CD4-positive, alpha-beta T cell treated with Interleukin-21 for 1 hour (primary cell): ENCODE measurements at places on chromosomes 4 and X.

GRCh38 chr4:118843237-118843636 is 7.3 kb upstream of the SEC24D start:
- no peak for DNase-seq

- DNase-seq = no peak
Observed at GRCh38 chrX:36414056-36414455, 494.5 kb downstream of the CFAP47 start.

DNA sequence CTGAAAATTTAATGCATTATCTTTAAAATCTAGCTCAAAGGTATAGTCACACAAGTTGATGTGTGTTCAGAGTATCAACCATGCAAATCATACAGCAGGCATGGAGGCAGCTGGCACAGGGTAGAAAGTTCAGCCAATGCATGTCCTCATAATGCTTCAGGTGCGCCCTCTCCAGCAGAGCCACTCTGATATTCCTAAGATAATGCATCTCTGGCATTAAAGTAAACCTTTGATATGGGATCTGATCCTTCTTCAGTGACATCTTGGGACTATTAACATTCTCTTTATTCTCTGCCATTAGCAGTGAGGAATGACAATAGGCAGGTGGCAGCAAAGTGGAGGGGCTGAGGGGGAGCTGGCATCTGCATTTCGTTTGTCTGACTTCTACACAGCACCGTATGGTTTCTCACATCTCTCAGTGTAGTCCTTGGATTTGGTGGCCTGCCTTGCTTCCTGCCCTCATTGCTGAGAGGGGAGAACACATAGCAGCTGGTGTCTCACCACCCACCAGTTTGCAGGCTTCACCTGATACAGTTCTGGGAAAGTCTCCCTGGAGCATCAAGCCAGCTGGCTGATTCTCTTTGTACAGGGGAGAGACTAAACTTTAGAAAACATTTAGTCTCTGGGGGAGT is 168.7 kb upstream of the TBC1D9 start:
- no peak for DNase-seq

GRCh38 chrX:125203737-125204578 is 115.7 kb upstream of the TEX13C start:
- no peak for DNase-seq

- no peak for DNase-seq
Observed at GRCh38 chr4:61254406-61254805, 54.3 kb downstream of the ADGRL3 start.

DNA sequence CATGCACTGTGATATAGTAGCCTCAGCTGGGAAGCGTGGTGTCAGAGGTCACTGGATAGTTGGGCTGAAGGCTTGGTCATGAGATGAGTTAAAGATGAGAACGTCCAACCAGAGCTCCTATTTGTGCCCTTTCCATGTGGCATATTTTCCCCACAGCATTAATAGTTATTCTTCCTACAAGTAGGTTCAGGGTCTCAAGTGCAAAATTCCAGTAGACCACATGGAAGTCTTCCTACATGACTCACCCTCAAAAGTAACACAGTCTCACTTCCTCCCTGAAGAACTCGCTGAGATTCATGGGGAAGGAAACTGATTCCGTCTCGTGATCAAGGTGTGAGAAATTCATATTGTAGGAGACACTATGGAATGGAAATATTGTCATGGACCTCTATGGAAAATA is 1212.5 kb upstream of the PRKX start:
- DNase-seq = no peak

DNA sequence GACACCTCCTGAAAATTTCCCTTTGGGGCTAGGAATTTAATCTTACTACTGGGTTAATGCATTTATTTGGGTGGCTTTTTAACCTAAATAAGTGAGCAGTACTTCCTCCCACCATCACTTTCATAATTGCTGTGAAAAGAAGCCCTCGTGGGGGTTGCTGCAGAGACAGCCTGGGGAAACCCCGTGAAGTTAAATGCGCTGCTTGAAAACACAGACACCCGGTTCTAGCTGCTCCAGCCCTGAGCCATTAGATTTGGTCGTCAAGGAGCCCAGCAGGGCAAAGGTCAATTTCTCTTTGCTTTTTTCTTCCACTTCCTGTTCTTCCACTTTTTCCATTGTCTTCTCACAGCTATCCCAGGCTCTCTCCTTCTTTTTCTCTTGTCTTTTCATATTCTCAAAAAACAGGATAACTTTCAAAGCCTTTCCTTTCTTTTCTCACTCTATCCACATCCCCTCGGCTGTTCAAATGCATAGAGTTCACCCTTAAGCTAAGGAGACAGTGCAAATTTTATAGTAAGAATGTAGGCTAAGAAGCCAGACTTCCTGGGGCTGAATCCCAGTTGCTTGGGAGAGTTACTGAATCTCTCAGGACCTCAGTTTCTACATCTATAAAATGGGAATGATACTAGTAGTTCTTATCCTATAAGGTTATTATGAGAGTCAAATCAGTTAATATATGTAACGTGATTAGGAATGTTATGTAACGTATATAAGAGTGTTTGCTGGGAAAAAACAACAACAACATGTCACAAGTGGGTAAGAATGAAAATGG is 91.5 kb upstream of the ZNF827 start:
- DNase-seq = no peak

DNA sequence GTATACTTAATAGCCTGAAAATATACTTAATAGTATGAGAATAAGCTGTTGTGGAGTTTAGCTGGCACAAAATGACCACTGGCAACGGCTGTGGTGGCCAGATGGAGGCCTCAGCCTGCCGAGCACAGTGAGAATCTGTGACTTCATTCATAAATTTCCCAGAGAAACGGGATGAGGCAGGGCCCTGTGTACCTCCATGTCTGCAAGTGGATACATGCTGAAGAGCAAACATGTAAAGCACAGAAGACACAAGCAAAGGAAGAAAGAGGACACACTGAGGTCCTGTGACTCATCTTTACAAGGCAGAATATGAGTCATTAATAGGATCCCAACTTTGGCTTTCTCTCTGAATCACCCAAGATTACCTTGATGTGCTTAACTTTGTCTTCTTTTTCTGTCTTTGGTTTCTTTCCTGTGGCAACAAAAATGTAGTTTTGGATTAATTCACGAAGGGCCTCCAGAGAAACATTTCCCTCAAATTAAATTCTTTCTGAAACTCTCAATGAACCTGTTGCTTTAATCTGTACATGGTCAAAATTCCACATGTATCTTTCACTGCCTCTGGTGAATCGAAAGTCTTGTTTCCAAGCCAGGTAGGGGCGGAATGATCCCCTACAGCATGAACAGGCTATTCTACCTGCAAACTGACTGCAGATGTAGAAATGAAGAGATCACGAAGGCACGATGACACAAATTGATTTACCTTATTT is 56.4 kb downstream of the IRF2 start:
- peak; percentile 48 for DNase-seq

DNA sequence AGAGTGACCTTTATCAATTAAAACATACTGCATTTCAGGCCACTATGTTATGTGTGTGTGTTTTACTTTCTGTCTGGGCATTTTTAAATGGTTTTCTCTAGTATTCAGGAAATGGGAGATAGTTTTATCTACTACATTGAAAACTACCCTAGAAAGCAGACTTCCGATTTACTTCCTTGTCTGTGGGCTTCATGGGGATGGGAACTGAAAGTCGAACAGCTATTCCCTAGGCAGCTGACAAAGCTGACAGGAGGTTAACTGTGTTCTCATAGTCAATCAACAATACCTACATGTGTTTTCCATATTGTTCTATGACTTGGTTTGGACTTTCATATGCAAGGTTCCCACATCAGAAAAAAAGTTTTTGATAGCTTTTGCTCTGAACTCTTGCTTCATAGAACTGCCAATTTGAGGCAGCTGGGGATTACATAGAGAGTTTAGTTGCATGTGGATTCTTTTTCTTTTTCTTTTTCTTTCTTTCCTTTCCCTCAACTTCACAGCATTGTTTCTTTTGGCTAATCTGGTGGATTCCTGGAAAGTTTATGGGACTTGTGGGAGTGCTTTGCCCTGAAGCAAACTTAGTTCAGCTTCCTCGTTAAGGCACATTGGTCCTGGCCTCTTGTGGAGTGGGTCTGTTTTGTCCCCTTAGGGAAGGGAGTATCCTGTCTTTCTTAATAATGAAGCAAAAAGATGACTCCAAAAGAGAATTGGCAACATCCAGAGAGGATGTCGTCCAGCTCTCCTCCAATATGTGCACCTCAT is 327.1 kb upstream of the GIMD1 start:
- no peak for DNase-seq

DNA sequence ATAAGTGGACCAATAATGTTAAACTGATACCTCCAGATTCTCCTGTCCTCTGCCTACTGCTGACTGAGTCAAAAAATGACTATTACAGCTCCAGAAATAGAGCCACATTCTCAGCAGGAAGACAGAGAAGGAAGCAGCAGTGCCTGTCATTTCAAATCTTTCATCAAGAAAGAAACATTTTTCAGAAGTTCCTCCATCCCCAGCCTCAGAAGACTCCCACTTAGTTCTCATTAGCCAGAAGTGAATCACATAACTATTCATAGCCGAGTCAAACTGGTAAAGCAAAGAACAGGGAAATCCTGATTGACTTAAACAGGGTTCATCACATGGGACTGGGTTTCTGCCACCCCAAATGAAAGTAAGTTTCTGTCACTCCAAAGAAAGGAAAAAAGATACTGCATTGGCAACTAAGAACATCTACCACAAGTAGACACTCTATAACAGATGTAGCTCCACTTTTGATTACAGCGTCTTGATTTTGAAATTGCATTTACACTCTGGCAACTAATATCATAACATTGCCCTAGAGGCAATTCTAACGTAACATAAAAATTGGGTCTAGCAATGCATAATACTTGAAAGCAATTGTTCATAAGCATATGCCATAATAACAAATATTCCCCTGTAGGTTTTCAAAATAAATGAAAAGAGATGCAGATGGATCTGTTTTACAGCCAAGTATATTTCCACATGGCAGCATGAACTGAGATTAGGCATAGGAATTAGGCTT is 599.8 kb downstream of the GALNTL6 start:
- no peak for DNase-seq

- no peak for DNase-seq
Observed at GRCh38 chrX:102859550-102859871, 77.6 kb upstream of the RAB40AL start.

DNA sequence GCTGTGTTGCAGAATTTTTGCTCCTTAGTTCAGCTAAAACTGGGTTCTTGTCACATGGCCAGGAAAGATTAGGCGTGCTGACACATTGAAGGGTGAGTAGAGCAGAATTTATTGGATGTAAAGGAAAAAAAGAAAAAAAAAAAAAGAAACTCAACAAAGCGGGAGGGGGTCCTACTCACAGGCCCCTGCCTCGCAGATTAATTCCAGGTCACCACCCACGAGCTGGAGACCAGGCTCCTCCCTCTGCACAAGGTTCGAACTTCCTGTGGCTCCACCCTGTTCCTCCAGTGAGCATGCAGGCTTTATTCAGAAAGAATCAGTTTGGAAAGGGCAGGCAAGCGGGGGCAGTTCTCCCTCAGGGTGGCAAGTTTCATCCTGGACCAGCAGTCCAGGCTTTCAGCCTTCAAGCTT is 17.1 kb downstream of the MGST2 start:
- no peak for DNase-seq

DNA sequence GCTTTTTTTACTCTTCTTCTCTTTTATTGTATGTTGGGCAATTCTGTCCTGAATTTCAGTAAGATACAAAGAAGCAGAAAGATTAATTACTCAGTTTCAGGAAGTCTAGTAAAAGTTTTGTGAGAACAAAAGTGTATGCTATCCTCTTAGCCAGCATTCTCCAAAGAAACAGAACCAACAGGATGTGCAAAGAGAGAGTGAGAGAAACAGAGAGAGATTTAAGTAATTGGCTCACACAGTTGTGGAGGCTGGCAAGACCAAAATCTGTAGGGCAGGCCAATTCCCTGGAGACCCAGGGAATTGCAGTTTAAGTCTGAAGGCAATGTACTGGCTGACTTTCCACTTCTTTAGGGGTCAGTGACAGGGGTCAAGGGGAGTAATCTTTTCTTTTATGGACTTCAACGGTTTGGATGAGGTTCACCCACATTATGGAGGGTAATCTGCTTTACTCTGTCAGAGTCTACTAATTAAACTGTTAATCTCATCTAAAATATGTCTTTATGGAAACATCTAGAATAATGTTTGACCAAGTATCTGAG is 59.2 kb upstream of the SLC39A8 start:
- no peak for DNase-seq

DNA sequence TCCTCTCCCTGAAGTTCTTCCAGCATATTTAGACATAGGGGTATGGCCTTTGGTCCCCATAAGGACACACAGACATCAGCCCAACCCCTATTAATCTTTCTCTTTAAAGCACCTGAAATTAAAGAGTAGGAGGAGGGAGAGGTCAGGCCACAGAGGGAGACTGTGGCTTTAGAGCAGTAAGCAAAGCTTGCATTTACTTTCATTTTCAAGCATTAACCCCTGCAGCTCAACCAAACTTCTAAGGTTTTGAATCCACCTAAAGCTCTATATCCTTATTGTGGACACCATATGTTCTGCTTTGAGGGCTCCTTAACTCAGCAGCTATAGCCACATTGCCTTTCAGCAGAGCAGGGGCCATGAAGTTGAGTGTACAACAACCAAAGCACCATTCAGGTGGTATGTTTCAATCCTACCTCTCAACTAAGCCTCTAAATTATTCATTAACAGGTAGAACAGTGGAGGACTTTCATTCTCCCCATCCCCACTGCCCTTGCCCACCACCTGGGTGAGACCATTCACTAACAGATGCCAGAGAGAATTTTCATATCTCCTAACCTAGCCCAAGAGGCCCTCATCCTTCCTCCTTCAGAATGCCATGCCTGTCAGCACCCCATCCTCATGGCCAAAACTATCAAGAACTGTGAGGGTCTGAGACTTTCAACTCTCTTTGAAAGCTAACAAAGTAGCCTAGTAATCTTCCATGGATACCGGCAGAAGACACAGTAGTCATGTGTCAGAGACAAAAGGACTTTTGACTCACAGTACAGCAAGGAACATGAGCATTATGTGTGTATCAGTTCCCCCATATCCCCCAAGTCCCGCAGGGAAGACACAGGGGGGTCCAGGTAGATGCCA is 20.8 kb downstream of the LIN54 start:
- peak; percentile 47 for DNase-seq

- no peak for DNase-seq
Observed at GRCh38 chr4:25085671-25086070, 54.9 kb upstream of the LGI2 start.

GRCh38 chr4:159142241-159142640 is 39.4 kb downstream of the RAPGEF2 start:
- DNase-seq = no peak

DNA sequence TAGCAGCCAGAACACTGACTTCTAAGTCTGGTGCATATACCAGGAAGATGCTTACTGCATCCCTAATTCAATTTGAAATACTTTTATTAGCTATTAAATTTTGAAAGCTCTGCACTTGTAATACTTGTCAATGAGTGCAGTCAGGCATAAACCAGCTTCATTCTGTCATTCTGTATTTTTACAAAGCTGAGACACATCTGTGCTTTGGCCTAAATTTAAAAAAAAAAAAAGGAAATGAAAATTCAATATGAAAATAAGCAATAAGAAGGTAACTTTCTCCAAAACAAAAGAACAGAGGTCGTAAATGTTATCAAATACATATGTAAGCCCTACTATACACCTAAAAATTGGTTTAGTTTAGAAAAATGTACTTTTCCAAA is 7.0 kb downstream of the SMIM14 start:
- no peak for DNase-seq

GRCh38 chrX:79524642-79525041 is 157.5 kb upstream of the ITM2A start:
- no peak for DNase-seq
